Activated B cell treated with CpG ODN at 0.5 μM for 24 hours (primary cell): ENCODE measurements at places on chromosomes 1 and 21. TPM values are rescaled to one million over a fixed set of nuclear protein-coding genes. Genes with fewer than 3 reads are reported as not detected.

The ACOT11 gene
- 0.10 and 0.16 TPM in 2 replicates for total RNA-seq

The LCK gene
- 16.6 and 16.8 TPM in 2 replicates for total RNA-seq

The RAVER2 gene
- total RNA-seq, result 1.0 and 1.2 TPM in 2 replicates

The PGLYRP3 gene
- not detected in 2 replicates for total RNA-seq

The CA14 gene
- not detected in 2 replicates for total RNA-seq

The GNG4 gene
- 2.2 and 2.3 TPM in 2 replicates for total RNA-seq

The FBXO44 gene
- 27.2 and 29.9 TPM in 2 replicates for total RNA-seq

The RAP1GAP gene
- total RNA-seq, result 0.54 and 0.60 TPM in 2 replicates

The MYCL gene
- total RNA-seq, result 0.10 and 0.29 TPM in 2 replicates

The CCDC185 gene
- not detected in 2 replicates for total RNA-seq

The FCRL1 gene
- 111 and 138 TPM in 2 replicates for total RNA-seq

The ASAP3 gene
- total RNA-seq, result 1.9 and 3.1 TPM in 2 replicates

The FAM229A gene
- total RNA-seq, result 7.6 and 11.7 TPM in 2 replicates

The ATP1A4 gene
- total RNA-seq, result not detected in 2 replicates

The TCHH gene
- not detected in 2 replicates for total RNA-seq

The FABP3 gene
- total RNA-seq, result 0.49 TPM in 1 of 2 replicates, not detected in the other

The WDR64 gene
- total RNA-seq, result 0.34 and 0.58 TPM in 2 replicates

The LDLRAP1 gene
- total RNA-seq, result 8.7 and 10.8 TPM in 2 replicates

The FCN3 gene
- total RNA-seq, result not detected in 2 replicates

The GUCA2B gene
- total RNA-seq, result not detected in 2 replicates

The SH2D2A gene
- 1.7 and 2.3 TPM in 2 replicates for total RNA-seq

The CLCNKA gene
- total RNA-seq, result 0.24 TPM in 1 of 2 replicates, not detected in the other

The HORMAD1 gene
- 1.4 and 1.6 TPM in 2 replicates for total RNA-seq

The CFAP410 gene
- total RNA-seq, result 50.6 and 62.3 TPM in 2 replicates

The RIPPLY3 gene
- not detected in 2 replicates for total RNA-seq

The PLPPR4 gene
- total RNA-seq, result not detected in 2 replicates

The IQGAP3 gene
- total RNA-seq, result 0.22 and 0.29 TPM in 2 replicates

The TNNT2 gene
- not detected in 2 replicates for total RNA-seq

The APOBEC4 gene
- total RNA-seq, result not detected in 2 replicates

The AADACL4 gene
- total RNA-seq, result not detected in 2 replicates

The GIPC2 gene
- not detected in 2 replicates for total RNA-seq

The PTPRC gene
- total RNA-seq, result 426 and 506 TPM in 2 replicates

The CCDC28B gene
- 50.4 and 56.9 TPM in 2 replicates for total RNA-seq
